Activated gamma-delta T cell (primary cell): ENCODE measurements at places on chromosomes 1 and 21.

- no peak for DNase-seq
Observed at GRCh38 chr21:27143476-27143875, 176.6 kb upstream of the ADAMTS5 start.

DNA sequence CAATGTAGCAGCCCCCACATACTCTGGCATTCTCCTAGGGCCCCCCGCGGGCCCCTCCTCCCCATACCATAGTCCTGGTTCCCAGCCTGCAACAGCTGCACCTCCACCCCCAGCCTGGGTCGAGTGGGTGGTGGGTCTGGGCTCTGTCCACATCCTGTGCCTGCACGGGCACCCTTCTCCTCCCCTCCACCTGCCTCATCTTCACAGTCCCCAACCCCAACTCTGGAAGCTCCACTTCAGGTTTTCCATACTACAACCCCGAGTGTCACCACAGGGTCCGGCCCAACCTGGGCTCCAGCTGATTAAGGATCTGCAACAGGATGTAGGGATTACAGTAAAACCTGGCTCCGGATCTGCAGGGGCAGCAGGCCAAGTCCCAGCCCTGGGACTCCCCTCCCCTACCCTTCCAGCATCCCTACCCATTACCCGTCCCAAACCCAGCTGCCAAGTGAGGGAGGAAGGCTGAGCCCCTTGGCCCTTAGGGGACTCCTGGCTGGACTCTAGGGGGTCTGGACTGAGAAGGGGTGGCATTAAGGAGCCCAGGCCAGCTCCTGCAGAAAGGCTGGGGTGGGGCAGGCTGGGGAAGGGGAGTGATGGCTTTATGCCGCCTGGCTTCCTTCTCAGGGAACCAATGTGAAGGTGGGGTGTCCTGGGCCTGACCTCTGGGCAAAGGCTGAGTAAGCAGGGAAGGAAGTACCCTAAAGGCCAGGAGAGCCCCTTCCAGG, 116.8 kb downstream of the CASZ1 start:
- no peak for DNase-seq

- DNase-seq: no peak
Observed at GRCh38 chr21:38734646-38735365, 70.9 kb upstream of the ETS2 start.

GRCh38 chr1:238675221-238675620, 711.1 kb upstream of the CHRM3 start:
- DNase-seq: no peak

- DNase-seq: no peak
Observed at GRCh38 chr1:46394108-46394871, at the start of gene FAAH. TSS of gene FAAH (plus strand) at chr1:46394317. CDS start at chr1:46394349, 32 bp downstream.

GRCh38 chr21:34808569-34809204, 139.9 kb downstream of the CLIC6 start:
- DNase-seq: no peak

- DNase-seq: no peak
Observed at GRCh38 chr1:58249737-58250586, 296.6 kb downstream of the OMA1 start.

- no peak for DNase-seq
Observed at GRCh38 chr1:182299728-182300616, 91.6 kb downstream of the GLUL start.

GRCh38 chr1:225440380-225441221, 12.8 kb upstream of the LBR start:
- DNase-seq: no peak

DNA sequence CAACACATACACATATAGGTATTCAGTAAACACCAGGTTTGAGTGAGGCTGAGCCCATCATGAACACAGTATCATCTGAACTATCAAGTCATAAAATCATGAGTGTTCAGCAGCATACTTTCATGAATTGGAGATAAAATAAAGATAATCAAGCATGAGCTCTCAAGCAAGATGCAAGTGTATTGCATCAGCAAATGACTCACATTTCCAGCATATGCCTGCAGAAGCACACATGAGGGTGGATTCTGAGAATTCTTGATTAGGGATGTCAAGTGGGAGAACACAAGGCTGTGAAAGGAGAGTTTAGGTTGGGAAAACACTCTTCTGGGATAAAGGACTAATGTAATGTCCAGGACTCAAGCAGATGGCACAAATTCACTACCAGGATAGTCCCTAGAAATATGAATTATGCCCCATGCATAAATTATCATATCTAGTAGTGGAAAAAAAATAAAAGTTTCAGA, 299.2 kb downstream of the SRGAP2C start:
- DNase-seq: no peak

DNA sequence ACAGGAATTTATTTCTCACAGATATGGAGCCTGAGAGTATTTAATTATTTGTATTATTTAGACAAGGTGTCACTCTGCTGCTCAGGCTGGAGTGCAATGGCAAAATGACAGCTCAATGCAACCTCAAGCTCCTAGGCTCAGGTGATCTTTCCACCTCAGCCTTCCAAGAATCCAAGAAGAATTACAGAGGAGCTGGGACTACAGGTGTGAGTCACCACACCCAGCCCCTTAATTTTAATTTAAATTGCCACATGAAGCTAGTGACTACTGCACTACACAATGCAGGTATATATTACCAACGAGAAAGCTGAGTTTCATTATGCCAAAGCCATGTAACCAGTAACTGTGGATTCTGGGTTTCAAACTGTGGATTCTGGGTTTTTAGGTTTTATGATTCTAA, 2.1 kb downstream of the KHDC4 start:
- DNase-seq: no peak

DNA sequence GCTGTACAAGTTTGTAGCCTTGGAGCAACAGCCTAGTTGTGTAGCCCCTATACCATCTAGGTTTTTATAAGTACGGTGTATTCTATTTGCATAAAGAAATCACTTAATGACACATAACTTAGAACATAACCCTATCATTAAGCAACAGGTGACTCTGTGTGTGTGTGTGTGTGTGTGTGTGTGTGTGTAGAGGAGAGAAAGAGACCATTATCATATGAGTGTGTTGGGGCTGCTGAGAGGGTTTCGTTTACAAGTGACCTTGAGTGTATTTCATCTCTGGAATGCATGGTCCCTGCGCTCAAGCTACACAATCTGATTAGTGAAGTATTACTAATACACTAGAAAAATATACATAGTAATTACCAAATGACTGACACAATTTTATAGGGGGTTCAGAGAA, 115.1 kb downstream of the RABGAP1L start:
- DNase-seq: no peak
